Fibroblast of skin of right biceps (primary cell): ENCODE measurements at places on chromosomes 5 and 9.

DNA sequence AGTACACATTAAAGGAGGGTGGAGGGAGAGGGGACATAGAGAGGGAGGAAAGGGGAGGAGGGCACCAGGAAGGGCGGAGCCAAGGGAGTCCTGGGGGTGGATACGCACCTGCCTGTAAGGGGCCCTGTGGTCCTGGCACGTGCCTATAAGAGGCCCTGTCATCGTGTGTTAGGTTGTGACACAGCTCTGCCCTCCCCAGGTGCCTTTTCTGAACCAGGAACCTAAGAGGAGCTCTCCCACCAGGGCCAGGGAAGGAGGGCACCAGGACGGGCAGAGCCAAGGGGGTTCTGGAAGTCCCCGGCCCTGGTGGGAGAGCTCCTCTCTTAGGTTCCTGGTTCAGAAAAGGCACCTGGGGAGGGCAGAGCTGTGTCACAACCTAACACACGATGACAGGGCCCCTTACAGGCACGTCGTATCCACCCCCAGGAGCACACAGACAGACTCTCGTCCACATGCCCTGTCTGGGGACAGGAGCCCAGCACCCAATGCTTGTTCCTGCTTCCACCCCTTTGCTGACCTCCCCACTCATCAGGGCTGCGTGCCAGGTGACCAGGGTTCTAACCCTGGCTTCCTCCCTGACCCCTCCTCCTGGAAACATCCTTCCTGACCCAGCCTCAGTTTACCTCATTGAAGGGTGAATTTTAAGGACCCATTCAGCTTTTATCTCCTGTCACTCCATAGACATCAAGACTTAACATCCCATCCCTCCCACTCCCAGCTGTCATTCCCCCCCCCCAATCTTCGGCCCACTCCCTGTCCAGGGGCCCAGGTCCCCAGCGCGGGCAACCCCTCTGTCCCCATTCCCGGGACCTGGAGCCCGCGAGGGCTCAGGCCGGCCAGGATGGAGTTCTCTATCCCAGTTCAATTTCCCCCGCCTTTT is 12.9 kb upstream of the OLFM1 start:
- DNase-seq, result no peak

DNA sequence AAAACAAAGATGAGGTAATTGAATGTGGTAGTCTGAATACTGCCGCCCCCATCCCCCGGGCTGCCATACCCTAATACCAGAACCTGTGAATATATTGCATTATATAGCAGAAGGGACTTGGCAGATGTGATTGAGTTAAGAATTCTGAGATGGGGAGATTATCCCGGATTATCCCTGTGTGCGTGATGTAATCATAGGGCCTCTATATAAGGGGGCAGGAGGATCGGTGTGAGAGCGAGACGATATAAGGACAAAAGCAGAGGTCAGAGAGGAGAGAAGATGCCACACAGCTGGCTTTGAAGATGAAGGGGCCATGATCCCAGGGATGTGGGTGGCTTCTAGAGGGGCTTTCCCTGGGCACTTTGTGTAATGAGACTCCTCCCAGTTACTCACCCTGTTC is 101.7 kb upstream of the TLE1 start:
- DNase-seq, result no peak

DNA sequence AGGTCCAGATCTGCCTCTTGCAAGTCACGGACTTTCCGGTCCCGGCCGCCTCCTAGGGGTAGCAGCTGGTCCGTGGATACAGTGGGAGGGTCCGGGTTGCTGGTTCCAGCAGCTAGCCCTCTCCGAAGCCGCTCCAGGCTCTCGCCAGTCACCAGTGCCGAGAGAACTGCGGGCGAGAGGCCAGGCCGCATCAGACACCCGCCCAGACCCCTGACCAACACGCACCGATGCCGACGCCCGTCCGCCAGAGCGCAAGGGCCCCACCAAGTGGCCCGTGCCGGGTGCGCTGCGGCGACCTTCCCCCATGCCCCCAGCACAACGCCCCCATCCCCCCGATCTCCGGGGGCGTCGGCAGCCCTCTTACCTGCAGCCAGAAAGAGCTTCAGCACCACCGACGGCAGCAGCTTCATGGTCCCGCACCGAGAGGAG is 470 bp downstream of the HBEGF start:
- DNase-seq, result peak; percentile 66

- no peak for DNase-seq
These were observed 849.9 kb downstream of the MAT2B start for GRCh38 chr5:164355267-164355830.

GRCh38 chr9:112033237-112034215 is 136.9 kb downstream of the UGCG start:
- DNase-seq, result no peak

- no peak for DNase-seq
These were observed 1258.6 kb downstream of the CDH12 start for GRCh38 chr5:21594566-21594965.

DNA sequence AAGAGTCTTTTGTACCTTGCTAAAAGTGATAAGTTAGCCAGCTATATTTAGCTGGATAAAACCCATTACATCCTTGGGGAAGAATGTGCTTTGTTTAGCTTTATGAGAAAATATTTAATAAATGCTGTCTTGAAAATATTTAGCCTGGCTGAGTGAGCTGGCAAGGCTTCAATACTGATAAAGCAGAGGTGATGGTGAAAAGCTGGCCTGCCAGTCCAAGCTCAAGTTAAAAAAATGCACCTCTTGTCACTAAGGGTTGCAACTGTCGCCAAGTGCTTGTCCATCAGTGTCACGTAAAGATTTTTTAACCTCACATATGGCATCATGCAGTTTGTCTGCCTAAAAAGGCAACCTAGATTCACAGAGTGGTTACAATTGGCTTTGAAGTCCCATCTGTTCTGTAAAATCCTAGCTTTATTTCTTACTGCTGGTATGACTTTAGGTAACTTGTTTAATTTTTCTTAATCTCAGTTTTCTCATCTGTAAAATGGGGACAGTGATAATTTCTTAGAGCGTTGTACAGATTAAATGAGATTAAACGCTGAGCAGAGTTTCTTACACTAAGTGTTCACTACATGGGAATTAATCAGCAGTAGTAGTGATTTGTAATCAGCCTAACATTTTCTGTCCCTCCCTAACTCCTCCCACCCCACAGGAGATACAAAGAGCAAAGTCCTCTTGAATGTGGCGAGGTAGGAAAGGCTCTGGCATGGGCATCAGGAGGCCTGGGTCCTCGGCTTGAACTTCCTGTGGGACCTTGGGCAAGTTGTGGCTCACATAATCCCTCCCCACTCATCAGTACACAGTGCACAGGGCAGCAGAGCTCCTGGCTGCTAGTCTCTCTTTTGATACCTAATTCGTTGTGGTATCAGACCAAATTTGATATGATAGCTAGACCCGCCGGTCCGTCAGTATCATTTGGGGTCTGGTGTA is 48.7 kb downstream of the PIK3R1 start:
- peak; percentile 76 for DNase-seq

DNA sequence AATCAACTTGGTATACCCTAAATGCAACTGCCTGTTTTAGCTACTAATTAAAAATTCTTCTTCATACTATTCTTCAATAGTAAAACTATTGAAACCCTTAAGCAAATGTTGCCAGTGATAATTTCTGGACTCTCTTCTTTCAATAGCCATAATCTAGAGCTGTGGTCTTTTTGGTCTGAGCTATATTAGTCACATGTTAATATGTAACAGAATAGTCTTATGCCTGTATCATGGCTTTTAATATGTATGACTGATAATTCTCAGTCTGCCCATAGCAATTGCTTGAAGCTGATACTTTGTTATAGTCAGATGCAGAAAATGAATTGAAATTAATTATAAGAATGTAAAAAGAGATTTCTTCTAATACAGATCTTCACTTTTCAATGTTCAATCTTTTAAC is 1871.9 kb upstream of the CDH6 start:
- no peak for DNase-seq
